Neuronal stem cell (in vitro differentiated cells): ENCODE measurements at places on chromosomes 4 and X.

- no peak for DNase-seq
Observed at GRCh38 chr4:127642169-127642568, 9.4 kb downstream of the INTU start.

GRCh38 chr4:54428940-54429339 lies 199.8 kb downstream of the PDGFRA start:
- DNase-seq = no peak

DNA sequence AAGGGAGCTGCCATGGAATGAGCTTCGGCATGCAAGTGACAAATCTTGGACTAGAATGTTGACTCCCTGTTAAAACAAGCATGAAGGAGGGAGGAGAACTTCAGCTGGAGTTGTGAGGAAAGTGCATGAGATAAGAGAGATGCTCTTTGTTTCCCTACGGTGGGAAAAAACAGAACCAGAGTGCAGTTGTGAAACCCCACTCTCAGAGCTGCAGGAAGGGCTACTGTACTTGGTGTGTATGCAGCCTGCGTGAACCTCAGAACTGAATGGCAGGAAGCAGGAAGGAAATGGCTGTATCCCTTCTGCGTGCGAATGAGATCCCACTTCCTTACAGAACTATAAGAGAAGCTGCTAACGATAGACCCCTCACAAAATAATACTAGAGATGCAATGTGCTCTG lies 57.2 kb downstream of the EGF start:
- DNase-seq = no peak

GRCh38 chrX:102768987-102769761 lies 48.6 kb downstream of the GPRASP3 start:
- DNase-seq = peak; percentile 86

- no peak for DNase-seq
Observed at GRCh38 chr4:85910985-85911384, 436.0 kb downstream of the ARHGAP24 start.

GRCh38 chrX:27583976-27584375 lies 6.2 kb upstream of the DCAF8L2 start:
- DNase-seq = no peak

DNA sequence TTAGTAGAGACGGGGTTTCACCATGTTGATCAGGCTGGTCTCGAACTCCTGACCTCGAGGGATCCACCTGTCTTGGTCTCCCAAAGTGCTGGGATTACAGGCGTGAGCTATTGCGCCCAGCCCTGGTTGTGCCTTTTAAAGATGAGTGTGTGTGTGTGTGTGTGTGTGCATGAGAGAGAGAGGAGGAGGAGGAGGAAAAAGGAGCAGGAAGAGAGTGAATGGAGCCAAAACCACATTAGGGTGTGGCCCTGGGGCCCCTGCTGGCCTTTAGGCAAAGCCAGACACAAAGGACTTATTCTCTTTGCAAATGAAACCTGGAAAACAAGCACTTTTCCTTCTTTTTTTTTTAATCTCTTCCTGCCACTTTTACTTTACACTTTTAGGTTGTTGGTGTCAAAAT lies 48.2 kb upstream of the KLF3 start:
- DNase-seq = no peak

- no peak for DNase-seq
Observed at GRCh38 chr4:18442957-18443356, 421.4 kb upstream of the LCORL start.

DNA sequence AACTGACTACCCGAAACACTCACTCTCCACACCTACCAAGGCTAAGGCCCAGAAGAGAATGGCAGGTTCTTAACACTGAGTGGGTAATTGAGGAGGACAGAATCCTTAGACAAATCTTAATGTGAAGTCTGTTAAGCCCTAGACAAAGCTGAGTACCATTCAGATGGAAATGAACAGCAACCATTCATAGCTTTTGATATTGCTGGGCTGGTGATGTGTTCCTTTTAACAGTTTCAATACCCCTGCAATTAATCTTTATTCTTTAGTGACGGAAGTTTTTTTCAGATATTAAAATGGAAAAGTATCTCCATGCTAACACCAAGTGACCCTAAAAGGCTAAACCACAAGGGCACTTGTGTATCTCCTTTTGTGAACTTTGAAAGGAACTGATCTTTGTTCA lies 334.9 kb downstream of the OPHN1 start:
- no peak for DNase-seq
